ENCODE measurements at places on chromosomes 5 and 9.
A peak's percentile ranks its signal among the peaks of the same experiment; 100 is the strongest.

GRCh38 chr5:93592883-93593282 lies 9.9 kb downstream of the NR2F1 start:
- DNase-seq = no peak

GRCh38 chr5:168409591-168410458 lies 76.4 kb upstream of the RARS1 start:
- no peak for DNase-seq

DNA sequence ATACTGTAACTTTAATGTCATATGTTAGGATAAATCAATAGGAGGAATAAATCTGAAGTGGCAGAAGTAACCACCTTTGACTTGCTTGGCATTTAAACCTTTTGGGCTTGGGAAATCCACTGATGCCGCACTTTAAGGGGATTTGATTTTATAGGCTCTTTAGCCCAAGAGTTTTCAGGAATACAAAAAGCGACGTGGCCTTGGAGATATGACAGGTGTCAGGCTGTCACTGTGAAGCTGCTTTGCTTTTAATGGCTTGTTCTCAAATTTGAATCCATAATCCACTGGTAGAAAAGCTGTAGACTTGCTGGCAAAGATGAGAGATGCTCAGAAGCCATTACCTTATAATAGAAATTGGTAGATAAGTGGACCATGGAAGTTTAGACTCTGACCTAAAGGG lies 71.6 kb downstream of the GABRG2 start:
- no peak for DNase-seq

DNA sequence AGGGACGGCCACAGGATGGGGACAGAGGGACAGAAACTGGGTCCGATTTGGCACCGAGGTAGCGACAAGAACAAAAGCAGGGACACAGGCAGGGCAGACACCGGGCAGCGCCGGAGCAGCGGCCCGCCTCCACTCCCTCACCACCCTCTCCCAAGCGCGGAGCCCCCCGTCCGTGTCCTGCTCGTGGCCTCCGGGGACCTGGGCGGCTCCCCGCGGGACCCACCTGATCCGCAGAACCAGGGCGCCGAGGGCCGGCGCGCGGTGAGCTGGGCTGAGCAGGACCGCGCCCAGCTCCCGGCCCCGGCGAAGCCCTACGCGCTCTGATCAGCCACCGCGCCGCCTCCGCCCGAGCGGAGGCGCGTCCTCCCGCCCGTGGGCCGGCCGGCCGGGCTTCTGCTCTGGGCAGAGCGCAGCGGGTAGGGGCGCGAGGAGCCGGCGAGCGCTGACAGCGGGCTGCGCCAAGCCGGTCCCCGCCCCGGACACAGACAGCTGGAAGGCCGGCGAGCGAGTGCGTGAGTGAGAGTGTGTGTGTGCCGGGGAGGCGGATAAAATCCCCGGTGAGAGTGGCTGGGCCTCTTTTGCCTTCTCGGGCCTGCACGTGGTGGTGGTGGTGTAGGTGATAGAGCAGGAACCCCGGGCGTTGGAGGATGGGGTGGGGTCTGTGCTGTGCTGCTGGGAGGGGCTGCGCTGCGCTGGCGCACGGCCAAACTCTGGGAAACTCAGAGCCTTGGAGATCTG lies at the start of gene GGTA1:
GGTA1 (minus strand) TSS at position 418 of the 738 bp plus-strand sequence. CDS start 31,922 bp downstream, outside the sequence.
- DNase-seq = no peak

DNA sequence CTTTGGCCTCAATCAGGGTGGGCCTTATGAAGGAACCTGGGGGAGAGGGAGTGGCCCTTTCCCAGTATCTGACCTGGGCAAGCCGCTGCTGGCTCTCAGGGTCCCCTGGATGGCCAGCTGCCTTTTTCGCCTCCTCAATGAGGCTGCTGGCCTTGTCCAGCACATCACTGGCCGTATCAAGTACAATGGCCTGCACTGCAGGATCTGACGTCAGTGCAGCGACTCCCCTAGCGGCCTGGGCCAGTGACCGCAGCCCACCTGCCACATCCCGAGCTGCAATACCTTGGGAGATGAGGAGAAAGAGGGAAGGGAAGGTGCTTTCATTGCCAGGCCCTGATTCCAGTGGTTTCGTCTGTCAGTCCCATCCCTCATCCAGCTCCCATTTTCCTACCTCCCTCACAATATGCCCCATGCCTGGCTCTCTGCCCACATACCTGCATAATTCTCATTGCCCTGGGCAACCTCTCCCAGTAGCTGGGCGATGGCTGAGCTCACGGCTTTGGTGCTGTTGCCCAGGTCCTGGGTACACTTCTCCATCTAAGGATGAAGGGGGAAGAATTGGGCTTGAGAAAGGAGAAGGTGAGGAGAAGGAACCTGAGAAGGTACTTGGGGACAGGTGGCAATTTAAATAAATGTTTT lies 19.1 kb downstream of the TLN1 start:
- DNase-seq = no peak

GRCh38 chr5:172594867-172595466 lies 46.1 kb upstream of the NEURL1B start:
- DNase-seq = no peak

DNA sequence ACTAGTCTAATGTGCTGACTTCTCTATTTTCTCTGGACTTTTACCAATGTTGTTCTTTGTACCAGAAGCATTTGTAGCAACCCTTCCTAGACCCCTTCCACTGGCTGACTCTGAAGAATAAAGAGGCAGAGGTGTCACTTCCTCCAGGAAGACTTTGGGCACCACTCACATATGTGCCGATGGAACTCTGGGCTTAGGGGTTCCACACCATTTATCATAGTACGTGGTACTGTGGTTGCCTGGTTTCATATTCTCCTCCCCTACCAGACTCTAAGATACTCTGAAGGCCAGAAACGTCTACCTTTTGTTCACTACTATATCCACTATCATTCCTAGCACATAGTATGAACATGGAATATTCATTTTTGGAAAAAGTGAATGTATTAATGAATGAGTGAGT lies 88.0 kb downstream of the BNC2 start:
- DNase-seq = no peak

GRCh38 chr5:56352808-56353590 lies 119.9 kb upstream of the ANKRD55 start:
- DNase-seq = no peak

DNA sequence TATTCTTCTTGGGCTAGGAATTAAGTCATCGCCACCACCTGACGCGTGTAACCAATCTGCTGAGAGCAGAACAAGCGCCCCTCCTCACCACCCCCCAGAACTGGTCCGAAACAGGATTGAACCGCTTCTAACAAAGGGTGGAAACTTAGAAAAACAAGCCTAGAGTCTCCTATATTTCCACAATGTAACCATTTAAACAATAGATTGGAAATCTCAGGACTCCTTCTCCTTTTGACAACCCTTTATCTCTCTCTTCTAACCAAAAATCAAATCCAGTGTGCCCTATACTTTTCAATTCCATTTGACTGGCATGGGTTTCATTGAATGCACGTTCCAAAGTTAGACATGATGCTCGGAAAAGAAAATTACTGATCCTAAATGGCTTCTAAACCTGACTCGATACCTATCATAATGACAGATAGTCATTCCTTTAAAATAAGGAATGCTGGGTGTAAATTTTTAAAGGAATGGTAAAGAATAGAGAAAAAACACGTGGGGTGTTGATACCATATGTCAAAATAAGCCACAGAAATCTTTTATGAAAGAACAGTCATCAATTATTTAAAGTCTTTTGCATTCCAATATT lies 1.2 kb downstream of the ARRDC3 start:
- DNase-seq = peak; percentile 41

- no peak for DNase-seq
These were observed 434.7 kb upstream of the ZNF608 start for GRCh38 chr5:125181159-125181558.

GRCh38 chr9:37511016-37512010 lies 25.6 kb downstream of the POLR1E start:
- DNase-seq = no peak
